CD4-positive, alpha-beta T cell treated with Interleukin-4 for 4 hours (primary cell): ENCODE measurements at places on chromosomes 1 and 21.
A peak's percentile ranks its signal among the peaks of the same experiment; 100 is the strongest.

GRCh38 chr1:19363536-19364152 lies 51.5 kb downstream of the SLC66A1 start:
- DNase-seq, result no peak

- no peak for DNase-seq
Measured at GRCh38 chr1:200899451-200899915, 4.8 kb downstream of the INAVA start.

DNA sequence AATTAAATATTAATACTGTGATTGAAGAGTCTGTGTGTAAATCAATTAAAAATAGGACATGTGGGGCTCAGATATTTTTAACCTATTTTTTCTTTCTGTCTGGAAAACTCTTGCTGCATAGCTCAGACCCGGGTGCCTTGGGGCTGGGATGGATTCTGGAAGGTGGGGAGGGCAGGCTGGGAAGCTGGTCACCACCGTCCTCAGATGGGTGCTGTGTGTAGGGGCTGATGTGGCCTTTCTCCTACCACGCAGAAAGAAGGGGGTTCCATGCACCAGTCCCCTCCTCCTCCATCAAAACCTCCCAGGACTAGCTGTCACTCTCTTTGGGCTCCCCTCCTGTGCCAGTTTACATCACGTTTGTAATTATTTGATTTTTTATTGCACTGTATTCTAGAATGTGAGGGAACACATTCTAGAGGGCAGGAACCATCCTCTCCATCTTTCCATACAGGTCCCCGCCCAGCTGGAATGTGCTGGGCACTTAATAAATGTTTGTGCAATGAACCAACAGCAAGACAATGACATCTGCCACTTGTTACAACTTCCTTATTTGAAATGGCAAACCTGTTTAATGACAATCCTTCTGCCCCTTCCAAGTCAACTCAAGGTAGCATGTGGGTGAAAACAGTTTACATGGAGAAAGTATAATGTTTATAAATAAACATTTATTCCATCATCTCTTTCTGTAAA lies 104.3 kb downstream of the EDEM3 start:
- DNase-seq, result no peak

DNA sequence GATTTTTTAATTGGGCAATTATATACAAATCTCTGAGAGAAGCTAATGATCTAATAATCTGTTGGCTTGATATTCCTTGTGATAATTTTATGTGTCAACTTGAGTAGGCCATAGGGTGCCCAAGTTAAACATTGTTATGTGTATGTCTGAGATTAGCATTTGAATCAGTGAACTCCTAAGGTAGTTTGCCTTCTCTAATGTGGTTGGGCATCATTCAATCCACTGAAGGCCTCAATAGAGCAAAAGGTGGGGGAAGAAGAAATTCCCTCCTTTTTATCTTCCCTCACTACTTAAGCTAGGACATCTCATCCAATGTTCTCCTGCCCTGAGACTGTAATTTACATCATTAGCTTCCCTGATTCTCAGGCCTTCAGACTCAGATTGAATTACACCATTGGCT lies 394.5 kb downstream of the LMO4 start:
- DNase-seq, result no peak

- no peak for DNase-seq
Measured at GRCh38 chr1:64969305-64970046, 3.1 kb upstream of the JAK1 start.

- peak; percentile 21 for DNase-seq
Measured at GRCh38 chr1:239811211-239811885, 280.3 kb upstream of the FMN2 start.

DNA sequence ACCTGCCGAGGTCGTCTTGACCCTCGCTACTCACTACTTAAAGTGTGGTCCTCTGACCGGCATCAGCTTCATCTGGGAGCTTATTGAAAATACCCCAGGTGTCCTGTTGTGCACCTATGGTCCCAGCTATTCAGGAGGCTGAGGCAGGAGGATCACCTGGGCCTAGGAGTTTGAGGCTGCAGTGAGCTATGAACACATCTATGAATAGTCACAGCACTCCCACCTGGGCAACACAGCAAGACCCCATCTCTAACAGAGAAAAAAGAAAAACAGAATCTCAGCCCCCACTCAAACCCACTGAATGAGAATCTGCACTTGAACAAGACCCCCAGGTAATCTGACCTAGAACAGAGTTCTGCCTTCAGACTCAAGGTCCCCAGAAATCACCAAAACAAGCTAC lies 8.7 kb upstream of the OLIG1 start:
- no peak for DNase-seq

- peak; percentile 93 for DNase-seq
Measured at GRCh38 chr1:32249831-32250525, 1.1 kb upstream of the LCK start.

DNA sequence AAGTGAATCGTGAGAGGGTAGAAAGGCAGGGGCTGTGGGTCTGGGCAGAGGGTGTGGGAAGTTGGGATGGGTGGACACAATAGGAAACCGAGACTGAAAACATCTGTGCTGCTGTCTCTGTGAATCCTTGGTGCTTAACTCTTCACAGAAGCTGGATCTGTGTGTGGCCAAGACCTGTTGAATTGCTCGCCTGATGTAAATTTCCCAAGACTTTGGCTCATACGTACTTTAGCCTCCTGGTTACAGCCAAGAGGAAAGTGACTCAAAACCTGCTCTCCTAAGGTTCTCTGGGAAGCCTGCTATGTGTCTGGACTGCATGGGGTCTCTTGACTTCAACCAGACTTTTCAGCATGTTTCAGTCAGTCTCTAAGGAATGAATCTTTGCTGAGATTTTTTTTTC lies 270.3 kb downstream of the RWDD3 start:
- no peak for DNase-seq

DNA sequence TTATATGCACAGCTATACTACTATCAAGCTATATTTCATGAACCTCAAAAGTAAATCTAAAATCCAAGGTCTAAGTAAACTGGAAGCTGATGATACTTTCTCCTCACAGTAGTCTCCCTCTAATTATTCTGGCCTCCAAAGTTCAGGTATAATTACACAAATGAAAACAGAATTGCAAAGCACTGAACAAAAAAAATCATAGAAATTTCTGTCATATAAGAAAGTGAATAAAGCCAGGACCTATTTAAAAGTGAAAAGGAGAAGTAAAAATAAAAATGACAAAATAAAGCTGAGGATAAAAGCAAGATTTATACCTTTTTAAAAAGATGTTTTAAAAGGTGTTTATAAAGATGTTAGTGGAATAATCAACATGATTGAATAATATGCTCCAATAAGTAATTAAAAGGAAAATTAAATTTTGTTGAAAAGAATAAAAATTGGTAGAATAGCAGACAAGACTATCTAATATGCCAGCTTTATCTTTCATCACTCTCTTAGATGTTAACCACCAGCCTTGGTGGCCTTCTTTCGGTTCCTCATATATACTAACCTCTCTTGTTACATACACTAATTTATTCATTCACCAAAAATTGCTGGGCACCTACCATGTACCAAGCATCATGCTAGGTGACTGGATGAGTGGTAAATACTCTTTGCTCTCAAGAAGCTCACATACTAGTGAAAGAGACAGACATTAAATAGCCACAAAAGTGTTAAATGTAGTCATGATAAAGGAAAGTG lies 25.1 kb downstream of the SHCBP1L start:
- DNase-seq, result no peak

DNA sequence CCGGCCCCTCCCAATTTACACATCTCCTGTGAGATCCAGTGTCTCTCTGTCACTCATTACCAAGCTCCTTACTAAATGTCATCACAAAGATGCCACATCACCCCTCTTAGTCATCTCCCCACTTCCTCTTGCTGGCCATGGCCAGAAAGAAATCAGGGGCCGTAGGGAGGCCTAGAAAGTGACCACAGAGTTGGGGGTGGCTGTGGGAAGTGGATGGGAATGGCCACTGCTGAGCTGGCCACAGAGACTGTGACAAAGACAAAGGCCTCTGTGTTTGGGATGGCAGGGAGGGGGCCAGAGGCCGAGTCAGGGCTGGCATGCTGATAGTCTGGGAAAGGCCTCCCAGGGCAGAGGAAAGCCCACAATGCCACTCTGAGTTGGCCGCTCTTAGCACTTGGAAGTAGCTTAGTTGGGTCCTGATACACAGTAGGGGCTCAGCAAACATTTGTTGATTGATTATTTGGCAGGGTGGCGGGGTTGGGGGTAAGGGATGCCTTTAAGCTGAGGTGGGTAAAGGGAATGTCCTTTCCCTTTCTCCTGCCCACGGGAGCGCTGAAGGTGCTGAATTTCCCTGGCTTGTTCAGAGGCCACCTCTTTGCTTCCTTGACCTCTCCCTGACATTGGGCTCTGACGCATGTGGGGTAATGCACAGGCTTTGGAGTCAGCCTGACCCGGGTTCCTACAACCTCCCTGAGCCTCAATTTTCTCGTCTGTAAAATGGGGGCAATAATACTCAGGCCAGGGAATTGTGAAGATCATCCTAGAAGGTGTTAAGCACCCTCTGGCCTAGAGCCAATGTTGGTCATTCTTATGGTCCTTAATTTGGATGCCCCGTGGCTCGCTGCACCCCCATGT lies 13.2 kb downstream of the NAV1 start:
- no peak for DNase-seq

- DNase-seq, result no peak
Measured at GRCh38 chr1:17922833-17923232, 167.7 kb downstream of the ACTL8 start.

DNA sequence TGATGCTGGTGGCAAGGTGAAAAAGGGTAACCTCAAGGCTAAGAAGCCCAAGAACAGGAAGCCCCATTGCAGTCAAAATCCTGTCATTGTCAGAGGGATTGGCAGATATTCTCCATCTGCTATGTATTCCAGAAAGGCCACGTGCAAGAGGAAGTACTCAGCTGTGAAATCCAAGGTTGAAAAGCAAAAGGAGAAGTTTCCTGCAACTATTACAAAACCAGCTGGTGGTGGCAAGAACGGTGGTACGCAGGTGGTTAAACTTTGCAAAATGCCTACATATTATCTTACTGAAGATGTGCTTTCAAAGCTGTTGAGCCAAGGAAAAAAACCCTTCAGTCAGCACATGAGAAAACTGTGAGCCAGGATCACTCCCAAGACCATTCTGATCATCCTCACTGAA lies 13.7 kb upstream of the VPS45 start:
- DNase-seq, result no peak

DNA sequence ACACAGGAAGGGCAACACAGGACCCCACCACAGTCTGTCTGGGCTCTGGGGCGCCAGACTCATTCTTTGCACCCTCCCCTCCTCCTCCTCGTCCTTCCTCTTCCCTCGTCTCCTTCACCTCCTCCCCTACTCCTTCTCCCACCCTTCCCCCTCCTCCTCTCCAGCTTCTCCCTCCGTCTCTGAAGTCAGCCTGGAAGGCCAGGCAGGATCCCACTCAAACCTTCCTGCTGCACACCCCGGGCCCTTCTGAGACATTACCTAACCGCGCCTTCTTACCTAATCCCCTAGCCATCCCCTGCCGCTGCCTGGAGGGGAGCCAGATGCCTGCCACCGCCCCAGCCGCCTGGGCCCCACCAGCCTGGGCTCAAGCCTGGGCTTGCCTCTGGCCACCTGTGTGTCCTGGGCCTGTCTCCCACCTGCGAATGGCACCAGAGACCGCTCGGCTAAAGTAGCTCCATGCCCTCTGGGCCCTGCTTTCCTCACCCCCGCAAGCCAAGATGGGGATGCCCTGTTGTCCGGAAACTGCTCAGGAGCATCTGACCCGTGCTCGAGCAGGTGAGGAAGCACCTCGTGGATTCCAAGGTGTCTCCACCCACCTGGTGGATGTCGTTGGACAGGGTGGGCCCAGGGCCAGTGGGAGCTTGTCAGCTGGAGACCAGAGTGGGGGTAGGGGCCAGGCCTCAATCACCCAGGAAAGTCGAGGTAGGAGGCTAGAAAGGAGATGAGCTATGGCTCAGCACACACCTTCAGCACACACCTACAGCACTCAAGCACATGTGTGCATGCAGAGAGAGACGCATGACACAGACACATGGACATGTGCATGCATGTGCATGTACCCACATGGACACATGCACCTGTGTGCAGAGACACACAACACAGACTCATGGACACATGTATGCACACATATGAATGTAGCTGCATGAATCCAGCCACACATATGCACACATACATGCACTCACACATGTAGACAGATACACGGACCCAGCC lies 31.9 kb downstream of the WNT9A start:
- no peak for DNase-seq

- DNase-seq, result no peak
Measured at GRCh38 chr1:117899801-117900200, 29.6 kb downstream of the GDAP2 start.

DNA sequence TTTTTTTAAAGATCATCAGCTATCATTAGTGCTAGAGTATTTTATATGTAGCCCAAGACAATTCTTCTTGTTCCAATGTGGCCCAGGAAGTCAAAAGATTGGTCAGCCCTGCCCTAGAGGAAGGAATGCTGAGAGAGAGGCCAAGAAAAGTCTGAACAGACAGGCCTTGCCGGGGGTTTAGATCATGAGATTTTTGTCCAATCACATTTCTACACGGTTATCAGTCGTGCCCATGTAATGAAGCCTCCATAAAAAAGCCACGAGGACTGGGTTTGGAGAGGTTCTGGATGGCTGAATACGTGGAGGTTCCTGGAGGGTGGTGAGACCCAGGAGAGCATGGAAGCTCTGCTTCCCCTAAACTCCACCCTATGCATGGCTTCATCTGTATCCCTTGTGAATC lies 24.3 kb upstream of the ENO1 start:
- no peak for DNase-seq

- no peak for DNase-seq
Measured at GRCh38 chr1:227824204-227824603, 8.7 kb downstream of the PRSS38 start.
